Natural killer cell (primary cell): ENCODE measurements at places on chromosomes 2 and 18. TPM values are rescaled to one million over a fixed set of nuclear protein-coding genes. Genes with fewer than 3 reads are reported as not detected.
A peak's percentile ranks its signal among the peaks of the same experiment; 100 is the strongest.

DNA sequence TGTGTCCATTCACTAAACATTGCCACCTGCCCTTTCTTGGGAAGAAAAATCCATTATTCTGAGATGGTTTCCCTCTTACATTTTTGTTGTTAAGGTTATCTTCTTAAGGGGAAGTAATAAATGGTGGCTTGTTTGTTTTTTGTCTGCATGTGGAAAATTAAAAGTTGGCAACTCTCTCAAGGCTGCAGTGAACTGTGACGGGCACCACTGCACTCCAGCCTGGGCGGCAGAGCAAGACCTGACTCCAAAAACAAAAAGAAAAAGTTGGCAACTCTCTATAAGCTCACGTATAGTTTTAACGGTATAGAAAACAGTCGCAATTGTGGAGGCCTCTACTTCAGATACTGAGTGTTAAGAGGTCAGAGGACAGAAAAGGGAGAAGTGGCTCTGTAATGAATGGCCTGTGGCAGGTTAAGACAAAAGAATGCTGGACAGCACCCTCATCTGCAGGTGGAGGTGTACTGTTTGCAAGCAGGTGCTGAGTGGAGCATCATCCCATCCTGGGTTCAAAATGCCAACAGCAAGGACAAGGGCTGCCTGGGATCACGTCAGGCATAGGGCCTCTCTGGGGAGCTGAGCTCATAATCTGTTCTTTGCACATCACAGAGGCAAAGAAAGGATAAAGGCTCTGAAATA lies 16.7 kb downstream of the L3MBTL4 start:
- DNase-seq = no peak
- no peaks in the 10 kb centered on the region for H3K36me3 ChIP-seq
- no peak overlapping the region for H3K27ac ChIP-seq
- no peaks in the 10 kb centered on the region for H3K4me1 ChIP-seq

- no peaks in the 10 kb centered on the region for H3K27me3 ChIP-seq
- no peak overlapping the region for H3K4me3 ChIP-seq
- no peaks in the 10 kb centered on the region for H3K4me1 ChIP-seq
- H3K36me3 ChIP-seq = no peaks in the 10 kb centered on the region
- DNase-seq = no peak
Observed at GRCh38 chr2:141591787-141592186, 539.0 kb downstream of the LRP1B start.

GRCh38 chr2:36798724-36799123 lies 102.2 kb downstream of the VIT start:
- H3K36me3 ChIP-seq = no peaks in the 10 kb centered on the region
- H3K4me3 ChIP-seq = no peak overlapping the region
- peaks cover 61% of the 10 kb centered on the region for H3K4me1 ChIP-seq
- H3K27ac ChIP-seq = peak overlapping the region; percentile 85
- H3K27me3 ChIP-seq = no peaks in the 10 kb centered on the region
- peak; percentile 34 for DNase-seq

DNA sequence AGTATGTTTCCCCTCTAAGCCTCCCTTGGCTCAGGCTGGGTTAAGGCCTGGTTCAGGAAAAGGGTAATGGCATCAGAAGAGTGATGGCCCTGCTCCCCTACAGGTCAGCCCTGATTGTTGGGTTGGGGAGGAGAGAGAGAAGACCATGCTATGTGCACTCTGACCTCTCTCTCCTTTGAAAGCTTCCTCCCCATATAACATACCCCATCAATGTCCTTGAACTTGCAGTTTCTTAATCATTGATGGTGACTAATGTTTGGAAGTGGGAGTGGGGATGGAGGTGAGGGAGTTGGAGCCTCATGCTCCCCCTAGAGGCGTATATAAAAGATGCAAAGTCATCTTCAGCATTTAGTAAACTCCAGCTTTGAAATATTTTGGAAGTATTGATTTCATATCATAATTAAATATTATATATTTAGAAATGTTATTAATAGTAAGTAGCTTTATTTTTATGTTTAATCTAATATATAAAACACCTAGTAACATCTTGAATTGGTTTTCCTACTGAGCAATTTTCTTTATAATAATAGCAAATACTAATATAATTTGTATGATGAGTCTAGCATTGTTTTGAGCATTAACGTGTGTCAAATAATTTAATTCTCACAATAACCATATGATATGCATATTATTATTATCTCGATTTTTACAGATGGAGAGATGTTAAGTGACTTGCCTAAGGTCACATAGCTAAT lies 8.8 kb downstream of the PLCL1 start:
- no peaks in the 10 kb centered on the region for H3K36me3 ChIP-seq
- H3K4me3 ChIP-seq = no peak overlapping the region
- no peaks in the 10 kb centered on the region for H3K4me1 ChIP-seq
- peaks cover 8% of the 10 kb centered on the region for H3K27me3 ChIP-seq

- no peak overlapping the region for H3K27ac ChIP-seq
- no peak for DNase-seq
- no peaks in the 10 kb centered on the region for H3K36me3 ChIP-seq
- no peak overlapping the region for H3K4me3 ChIP-seq
- no peaks in the 10 kb centered on the region for H3K4me1 ChIP-seq
Observed at GRCh38 chr2:62404913-62405312, 101.1 kb downstream of the TMEM17 start.

DNA sequence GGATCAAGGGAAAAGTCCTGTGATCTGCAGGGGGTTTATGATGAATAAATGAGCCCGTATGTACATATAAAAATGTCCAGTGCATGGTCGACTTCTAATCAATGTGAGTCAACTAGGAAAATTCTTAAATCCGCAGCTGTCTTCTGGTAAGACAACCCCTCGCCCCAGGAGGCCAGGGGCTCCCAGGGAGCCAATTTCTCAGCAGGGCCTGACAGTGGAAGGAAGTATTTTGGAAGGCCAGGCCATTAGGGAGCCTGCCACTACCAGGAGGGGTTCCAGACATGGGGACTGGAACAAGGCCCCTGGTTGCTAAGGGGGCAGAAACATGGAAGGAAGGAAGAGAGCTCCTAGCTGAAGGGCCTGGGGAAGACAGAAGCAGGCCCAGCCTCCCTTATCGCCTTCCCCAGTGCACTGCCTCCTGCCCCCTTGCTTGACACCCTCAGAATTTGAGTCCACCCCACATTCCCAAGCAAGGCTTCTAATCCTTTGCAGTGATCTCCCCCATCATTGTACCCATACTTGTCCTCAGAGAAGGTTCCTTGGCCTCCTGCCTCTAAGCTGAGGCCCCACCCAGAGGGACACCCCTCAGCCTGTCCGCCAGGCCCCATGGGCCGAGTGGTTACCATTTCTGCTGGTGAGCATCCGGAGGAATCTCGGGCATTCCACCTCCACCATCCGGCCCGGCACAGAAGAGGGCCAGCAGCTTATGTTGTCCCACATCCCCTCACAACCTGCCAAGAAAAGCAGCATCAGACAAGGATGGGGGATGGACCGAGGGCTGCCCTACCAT lies 45.9 kb downstream of the SCTR start:
- no peak overlapping the region for H3K4me3 ChIP-seq
- H3K27ac ChIP-seq = no peak overlapping the region
- no peaks in the 10 kb centered on the region for H3K36me3 ChIP-seq
- H3K27me3 ChIP-seq = no peaks in the 10 kb centered on the region
- DNase-seq = no peak
- no peaks in the 10 kb centered on the region for H3K4me1 ChIP-seq

DNA sequence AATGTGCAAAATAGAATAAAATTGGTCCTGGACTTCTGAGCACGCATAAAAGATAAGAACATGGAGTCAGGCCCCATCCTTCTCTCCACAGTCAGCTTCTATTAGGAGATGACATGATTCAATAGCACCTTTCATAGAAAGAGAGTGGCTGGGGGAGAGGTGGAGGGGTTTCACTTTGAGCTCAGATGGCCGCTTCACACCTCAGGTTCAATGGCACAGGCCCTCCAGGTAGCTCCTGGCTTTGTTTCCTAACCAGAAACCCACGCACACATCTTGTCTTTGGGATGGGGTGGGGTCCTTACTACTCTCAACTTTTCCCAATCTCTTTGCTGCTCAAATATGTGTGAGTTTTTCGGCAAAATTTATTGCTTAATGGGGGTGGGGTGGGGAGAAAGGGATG lies 332.3 kb downstream of the CLIP4 start:
- no peak overlapping the region for H3K27ac ChIP-seq
- no peaks in the 10 kb centered on the region for H3K27me3 ChIP-seq
- DNase-seq = no peak
- no peaks in the 10 kb centered on the region for H3K36me3 ChIP-seq

Gene POTEI
- total RNA-seq = not detected

Gene TMEFF2
- total RNA-seq = not detected

Gene SOWAHC
- 0.32 TPM for total RNA-seq

Gene DCC
- not detected for total RNA-seq

- H3K36me3 ChIP-seq = no peaks in the 10 kb centered on the region
- no peaks in the 10 kb centered on the region for H3K4me1 ChIP-seq
- H3K4me3 ChIP-seq = no peak overlapping the region
- DNase-seq = no peak
- no peaks in the 10 kb centered on the region for H3K27me3 ChIP-seq
Observed at GRCh38 chr2:118333664-118334063, 245.4 kb downstream of the INSIG2 start.

Gene DCDC2C
- not detected for total RNA-seq

Gene PRKAG3
- not detected for total RNA-seq

GRCh38 chr18:47050468-47050867 lies 15.0 kb upstream of the ELOA2 start:
- H3K4me3 ChIP-seq = no peak overlapping the region
- DNase-seq = no peak
- no peaks in the 10 kb centered on the region for H3K36me3 ChIP-seq
- no peaks in the 10 kb centered on the region for H3K4me1 ChIP-seq

DNA sequence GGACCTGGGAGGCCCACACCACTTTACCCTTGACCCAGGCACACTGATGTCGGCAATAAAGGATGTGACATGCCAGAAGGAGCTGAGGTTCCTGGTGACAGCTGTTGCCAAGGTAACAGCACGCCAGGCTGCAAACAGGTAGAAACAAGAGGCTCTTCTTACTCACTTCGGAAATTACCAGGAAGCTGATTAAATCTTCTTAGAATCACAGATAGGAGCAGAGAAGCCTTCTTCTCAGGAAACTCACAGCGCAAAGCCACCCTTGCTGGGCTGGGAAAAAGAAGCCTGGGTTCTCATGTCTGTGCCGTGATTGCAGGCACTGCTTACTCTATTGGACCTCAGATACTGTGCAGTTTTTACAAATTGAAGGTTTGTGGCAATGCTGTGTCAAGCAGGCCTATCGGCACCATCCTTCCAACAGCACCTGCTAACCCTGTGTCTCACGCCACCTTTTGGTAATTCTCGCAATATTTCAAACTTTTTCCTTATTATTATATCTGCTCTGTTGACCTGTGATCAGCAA lies 61.0 kb upstream of the TAF1B start:
- H3K36me3 ChIP-seq = no peaks in the 10 kb centered on the region
- peak; percentile 89 for DNase-seq
- peak overlapping the region; percentile 72 for H3K27ac ChIP-seq

- no peaks in the 10 kb centered on the region for H3K36me3 ChIP-seq
- no peaks in the 10 kb centered on the region for H3K4me1 ChIP-seq
- no peak overlapping the region for H3K4me3 ChIP-seq
- no peaks in the 10 kb centered on the region for H3K27me3 ChIP-seq
Observed at GRCh38 chr2:130288467-130289403, 54.0 kb upstream of the IMP4 start.

DNA sequence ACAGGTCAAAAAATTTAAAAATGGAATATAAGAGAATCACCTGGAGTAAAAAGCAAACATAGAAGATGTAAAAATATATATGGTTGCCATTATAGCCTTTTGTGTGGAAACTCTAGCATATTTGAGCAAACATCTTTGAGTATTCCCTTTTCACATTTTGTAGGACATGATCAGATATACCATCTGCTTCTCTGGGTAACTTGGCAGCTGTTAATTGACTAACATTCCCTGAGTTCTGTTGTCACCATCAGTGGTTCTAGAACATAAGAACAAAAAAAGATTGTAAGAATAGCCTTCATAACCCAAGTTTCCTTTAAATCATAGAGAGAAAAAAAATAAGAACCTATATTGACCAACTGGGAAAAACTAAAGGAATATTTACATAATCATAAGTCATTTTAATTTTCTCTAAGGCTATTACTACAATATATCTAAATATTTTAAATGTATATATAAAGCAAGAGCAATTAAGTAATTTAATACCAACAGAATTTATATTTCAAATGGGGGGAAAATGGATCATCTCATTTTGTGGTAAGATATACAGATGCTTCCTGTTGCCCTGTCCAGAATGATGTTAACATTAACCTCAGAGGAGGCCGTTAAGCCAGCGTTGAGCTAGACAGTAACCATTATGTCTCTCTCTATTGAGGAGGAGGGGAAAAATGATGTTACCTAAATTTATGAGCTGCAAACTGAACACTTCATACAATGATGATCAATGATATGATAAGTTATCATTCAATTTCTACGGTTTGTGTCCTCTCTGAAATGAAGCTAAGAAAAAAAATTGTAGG lies 9.8 kb upstream of the INO80D start:
- H3K27me3 ChIP-seq = no peaks in the 10 kb centered on the region
- no peak overlapping the region for H3K4me3 ChIP-seq
- DNase-seq = no peak
- H3K36me3 ChIP-seq = peaks cover under 1% of the 10 kb centered on the region

Gene HOXD13
- total RNA-seq = not detected

Gene CERKL
- not detected for total RNA-seq

Gene PGAP1
- total RNA-seq = 3.3 TPM

DNA sequence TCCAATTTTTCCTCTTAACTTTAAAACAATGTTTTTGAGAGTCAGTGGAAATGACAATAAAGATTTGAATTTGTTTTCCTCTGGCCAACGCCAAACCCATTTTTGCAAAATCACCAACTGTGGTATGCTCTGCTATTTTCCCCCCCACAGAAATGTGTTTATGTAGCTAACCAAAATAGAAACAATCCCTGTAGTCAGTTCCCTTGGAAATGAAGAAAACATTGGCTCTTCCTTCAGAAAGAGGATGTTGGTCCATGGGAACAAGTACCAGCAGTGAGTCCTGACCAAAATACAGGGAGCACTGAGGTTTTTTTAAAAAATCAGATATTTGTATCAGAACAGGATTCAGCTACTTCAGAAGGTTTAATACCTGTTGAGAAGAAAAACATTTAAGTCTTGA lies 65.3 kb downstream of the SLC40A1 start:
- no peak for DNase-seq
- no peak overlapping the region for H3K27ac ChIP-seq
- no peak overlapping the region for H3K4me3 ChIP-seq
- no peaks in the 10 kb centered on the region for H3K27me3 ChIP-seq
- no peaks in the 10 kb centered on the region for H3K4me1 ChIP-seq
- H3K36me3 ChIP-seq = no peaks in the 10 kb centered on the region

- no peak for DNase-seq
- H3K4me1 ChIP-seq = peaks cover 26% of the 10 kb centered on the region
- no peak overlapping the region for H3K27ac ChIP-seq
- no peaks in the 10 kb centered on the region for H3K27me3 ChIP-seq
- H3K4me3 ChIP-seq = no peak overlapping the region
Observed at GRCh38 chr2:8234757-8235374, 447.0 kb upstream of the ID2 start.

GRCh38 chr2:231687133-231687852 lies 21.0 kb upstream of the PTMA start:
- H3K27ac ChIP-seq = no peak overlapping the region
- no peaks in the 10 kb centered on the region for H3K27me3 ChIP-seq
- peaks cover 7% of the 10 kb centered on the region for H3K4me1 ChIP-seq
- DNase-seq = peak; percentile 57
